Panc1 (cell line): ENCODE measurements at places on chromosomes 3 and 15.
A peak's percentile ranks its signal among the peaks of the same experiment; 100 is the strongest.

- no peak for DNase-seq
Measured at GRCh38 chr3:104596054-104596453, 770.7 kb upstream of the ALCAM start.

GRCh38 chr3:78606756-78607155, 1161.0 kb downstream of the ROBO1 start:
- no peak for DNase-seq

DNA sequence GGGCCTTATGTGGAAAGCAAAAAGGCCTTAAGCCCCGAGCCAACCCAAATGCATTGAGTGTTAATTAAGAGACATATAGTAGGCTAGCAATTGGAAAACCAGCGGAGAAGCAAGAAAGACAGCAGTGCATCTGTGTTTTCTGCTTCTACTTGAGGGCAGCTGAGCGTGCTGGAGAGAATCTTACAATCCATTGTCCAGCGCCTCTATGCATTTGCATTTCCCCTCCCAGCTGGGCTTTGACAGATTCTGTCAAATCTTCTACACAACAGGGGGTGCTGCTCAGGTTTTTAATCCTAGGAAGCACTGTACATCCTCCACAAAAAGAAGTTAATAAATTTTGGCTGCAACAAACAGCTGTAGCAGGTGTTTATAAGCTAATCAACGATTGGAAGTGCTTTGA, 23.9 kb downstream of the SSR3 start:
- DNase-seq: no peak

DNA sequence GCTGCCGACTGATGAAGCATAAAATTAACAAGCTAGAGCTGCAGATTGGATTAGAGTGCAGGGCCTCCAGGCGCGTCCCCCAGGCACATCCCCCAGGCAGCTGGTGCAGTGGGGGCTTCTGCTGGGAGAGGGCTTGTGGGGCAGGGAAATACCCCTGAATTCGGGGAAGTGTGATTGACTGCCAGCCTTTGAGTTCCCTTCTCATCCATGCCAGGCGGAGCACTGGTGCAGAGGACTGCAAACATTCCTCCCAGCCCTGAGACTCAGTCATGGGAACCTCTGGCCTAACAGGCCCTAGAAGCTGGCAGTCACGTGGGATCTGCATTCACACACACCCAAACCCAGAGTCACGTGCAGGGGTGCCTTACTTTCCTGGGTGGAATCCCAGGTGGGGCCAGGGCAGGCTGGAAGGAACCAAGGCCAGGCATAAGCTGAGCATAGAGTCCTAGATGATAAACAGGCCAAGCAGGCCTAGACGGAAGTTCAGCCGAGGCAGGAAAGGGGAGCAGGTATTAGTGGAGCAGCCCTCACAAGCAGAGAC, 46.2 kb upstream of the SEC22A start:
- DNase-seq: no peak

DNA sequence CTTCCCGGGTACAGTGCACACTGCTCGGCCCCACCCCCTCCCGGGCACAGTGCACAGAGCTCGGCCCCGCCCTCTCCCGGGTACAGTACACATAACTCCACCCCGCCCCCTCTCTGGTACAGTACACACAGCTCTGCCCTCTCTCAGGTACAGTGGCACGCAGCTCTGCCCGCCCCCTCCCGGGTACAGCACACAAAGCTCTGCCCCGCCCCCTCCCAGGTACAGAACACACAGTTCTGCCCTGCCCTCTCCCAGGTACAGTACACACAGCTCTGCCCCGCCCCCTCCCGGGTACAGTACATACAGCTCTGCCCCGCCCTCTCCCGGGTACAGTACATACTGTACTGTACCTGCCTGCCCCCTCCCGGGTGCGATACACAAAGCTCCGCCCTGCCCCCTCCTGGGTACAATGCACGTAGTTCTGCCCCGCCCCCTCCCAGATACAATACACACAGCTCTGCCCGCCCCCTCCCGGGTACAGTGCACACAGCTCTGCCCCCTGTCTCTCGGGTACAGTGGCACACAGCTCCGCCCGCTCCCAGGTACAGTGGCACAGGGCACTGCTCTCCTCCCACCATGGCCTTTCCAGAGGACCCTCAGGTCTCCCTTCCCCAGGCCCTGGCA, 16.4 kb upstream of the PRR20G start:
- no peak for DNase-seq

GRCh38 chr15:26260517-26261133, 397.5 kb upstream of the ATP10A start:
- DNase-seq: no peak

DNA sequence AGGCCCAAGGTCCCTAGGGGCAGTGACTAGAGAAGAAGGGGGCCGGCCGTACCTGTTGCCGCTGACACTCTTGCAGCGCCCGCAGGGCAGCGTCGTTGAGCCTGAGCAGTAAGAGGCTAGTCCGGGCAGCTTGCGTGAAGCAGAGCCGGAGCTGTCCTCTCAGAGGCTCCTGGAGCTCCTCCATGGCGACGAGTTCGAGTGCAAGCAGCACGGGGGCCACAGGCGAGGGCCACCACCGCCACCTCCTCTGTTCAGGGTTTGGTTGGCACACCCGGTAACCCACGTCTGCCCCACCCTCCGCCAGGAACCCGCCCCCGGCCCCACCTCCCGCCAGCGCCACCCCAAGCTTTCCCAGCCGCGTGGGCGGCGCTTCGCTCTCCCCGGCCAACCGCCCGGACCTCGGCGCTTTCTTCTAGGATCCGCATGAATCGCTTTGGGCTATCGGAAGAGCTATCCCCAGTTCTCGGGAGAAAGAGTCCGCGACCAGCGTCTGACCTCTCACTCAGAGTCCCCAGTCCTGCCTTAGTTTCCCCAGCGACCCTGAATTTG, at the start of gene ELL3:
TSS of gene ELL3 (minus strand) at position 249 of the 549 bp plus-strand sequence. CDS start at position 184, 65 bp downstream.
- peak; percentile 76 for DNase-seq

DNA sequence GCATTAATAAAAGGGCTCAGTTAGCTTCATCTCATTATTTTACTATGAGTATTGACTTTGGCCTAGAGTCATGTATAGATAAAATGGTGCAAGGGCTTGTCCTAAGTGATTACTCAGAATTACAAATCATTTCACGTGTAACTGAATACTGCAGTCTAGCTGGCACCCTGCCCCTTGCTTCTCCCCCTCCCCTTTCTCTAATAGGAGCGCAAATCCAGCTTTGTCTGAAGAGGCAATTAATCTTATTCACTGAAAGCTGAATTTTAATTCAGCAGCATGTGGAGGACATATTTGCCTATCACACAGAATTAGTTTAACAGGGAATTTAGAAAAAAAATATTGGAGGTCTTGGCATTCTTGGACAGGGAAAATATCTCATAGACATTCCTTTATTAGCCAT, 412.1 kb upstream of the DPH6 start:
- no peak for DNase-seq

DNA sequence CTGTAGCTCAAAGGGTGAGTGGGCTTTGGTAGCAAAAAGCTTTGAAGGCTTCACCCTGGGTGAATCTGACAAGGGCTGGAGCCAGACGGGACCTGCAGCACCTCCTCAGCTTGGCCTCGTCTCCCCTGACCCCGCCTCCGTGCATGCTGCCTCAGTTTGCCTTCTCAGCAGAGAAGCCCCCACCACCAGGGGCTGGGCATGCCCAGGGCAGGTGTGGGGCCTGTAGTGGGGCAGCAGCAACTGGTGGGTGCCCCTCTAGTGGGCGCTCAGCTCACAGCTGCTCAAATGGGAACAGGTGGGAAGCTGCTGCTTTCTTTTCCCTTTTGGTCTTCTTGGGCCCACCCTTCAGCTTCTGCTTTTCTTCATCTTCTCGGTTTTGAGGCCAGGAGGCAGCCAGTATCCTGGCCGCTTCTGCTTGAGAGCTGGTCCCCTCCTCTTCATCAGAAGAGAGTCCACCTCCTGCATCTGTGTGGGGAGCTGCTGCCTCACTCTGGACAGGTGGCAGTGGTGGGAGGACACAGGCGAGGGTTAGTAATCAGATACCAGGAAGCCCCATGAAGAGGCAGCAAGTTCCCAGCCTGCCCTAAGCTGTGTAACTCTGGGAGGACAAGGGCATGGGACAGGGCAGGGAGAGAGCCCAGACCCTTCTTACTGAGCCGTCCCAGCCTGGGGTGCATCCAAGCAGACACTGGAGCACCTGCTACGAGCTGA, 21.0 kb downstream of the TMEM43 start:
- DNase-seq: no peak

GRCh38 chr3:171064461-171064860, 37.9 kb upstream of the SLC2A2 start:
- no peak for DNase-seq

DNA sequence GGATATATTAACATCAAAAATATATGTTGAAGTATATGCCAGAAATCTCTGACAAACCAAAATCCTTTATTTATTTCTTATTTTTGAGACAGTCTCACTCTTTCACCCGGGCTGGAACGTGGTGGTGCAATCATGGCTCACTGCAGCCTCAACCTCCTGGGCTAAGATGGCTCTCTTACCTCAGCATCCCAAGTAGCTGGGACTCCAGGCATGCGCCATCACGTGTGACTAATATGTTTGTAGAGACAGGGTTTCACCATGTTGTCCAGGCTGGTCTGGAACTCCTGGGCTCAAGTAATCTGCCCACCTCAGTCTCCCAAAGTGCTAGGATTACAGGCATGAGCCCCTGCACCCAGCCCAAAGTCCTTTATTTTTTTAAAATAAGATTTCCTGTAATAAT, 11.9 kb downstream of the FAIM start:
- no peak for DNase-seq

- DNase-seq: no peak
Measured at GRCh38 chr15:77526595-77527163, 106.0 kb downstream of the HMG20A start.

- DNase-seq: no peak
Measured at GRCh38 chr15:25778161-25778560, 85.0 kb downstream of the ATP10A start.

DNA sequence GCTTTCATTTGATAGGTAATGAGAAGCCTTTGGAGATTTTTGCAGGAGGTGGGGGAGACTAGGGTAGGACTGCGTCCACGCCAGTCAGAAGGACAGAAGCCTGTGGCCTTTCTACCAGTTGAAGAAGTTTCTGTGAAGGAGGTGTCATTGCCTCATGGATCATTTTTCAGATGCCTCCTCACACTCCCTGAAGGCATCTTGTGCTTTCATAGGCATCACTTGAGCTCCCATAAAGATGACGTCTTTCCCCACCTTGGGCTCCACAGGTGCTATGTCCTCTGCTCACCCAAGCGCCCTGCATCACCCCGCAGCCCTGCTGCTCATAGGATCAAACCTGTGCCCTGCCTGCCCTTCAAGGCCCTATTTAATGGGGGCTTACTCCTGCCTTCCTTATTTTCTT, 7.5 kb upstream of the ITGA11 start:
- no peak for DNase-seq

GRCh38 chr3:23263796-23264195, 60.7 kb downstream of the UBE2E2 start:
- no peak for DNase-seq

DNA sequence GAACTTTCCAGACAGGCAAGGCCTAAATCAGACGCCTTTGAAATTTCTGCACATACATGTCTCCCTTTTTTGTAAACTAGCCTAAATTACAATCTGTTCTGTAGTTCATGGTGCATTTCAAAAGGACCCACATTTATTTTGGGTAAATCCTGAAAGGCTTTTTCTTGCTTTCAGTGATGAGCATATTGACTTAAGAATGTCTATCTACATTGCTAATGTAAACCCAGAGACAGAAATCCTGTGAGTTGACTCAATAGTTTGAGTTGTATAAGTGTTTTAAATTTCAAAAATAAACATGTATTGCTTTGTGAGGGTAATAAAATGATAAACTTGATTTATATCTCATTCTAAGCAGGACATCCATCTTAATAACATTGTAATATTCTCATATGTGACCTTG, 977.0 kb upstream of the NR2F2 start:
- DNase-seq: no peak

- no peak for DNase-seq
Measured at GRCh38 chr15:63979262-63979793, 67.0 kb downstream of the DAPK2 start.

- DNase-seq: no peak
Measured at GRCh38 chr15:57923306-57923705, 142.2 kb downstream of the ALDH1A2 start.

- DNase-seq: no peak
Measured at GRCh38 chr15:43168192-43169107, 16.8 kb upstream of the CCNDBP1 start.

DNA sequence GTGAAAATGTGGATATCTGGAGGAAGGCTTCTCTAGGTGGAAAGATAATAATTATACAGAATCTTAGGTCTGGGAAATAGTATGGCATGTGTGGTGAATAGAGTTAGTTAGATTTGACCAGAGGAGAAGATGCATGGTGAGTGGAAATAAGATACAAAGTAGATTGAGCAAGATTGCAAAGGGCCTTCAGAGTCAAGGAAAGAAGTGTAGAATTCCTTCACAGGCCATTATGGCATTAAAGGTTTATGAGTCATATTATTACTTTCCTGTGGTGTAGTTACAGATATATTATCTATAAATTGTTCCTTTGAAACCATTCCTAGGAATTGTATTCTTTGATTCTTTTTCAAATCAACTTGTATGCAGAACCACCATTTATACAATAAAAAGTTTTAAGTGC, 660.3 kb downstream of the SI start:
- DNase-seq: no peak

DNA sequence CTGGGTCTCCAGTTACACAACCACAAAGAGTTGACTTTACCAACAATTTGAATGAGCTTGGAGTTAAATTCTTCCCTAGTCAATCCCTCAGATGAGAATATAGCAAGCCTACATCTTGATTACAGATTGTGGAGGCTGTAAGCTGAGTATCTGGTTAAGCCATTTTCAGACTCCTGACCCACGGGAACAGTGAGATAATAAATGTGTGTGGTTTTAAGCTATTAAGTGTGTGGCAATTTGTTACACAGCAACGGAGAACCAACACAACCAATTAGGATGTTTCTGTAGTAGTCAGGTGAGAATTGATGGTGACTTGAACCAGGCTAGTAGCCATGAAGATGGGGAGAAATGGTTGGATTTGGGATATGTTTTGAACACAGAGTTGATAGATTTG, 37.7 kb upstream of the SLC4A7 start:
- no peak for DNase-seq

DNA sequence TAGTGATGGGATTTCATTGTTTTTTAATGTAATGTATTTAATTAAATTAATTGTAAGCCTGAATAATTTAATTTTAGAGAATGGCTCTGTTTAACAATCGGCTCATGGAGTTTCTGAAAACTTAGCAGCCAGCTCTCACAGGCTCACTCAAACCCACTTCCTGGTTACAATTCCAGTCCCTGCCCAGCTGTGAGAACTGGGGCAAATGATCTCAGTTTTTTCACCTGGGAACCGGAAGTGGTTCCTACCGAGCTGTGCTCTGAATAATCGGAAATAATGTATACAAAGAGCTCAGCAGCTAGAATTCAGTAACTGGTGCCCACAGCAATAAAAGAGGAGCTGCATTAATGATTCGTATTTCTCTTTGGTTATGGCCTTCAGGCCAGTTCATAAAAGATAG, 244.3 kb upstream of the MCTP2 start:
- DNase-seq: no peak

- DNase-seq: no peak
Measured at GRCh38 chr3:147812186-147812911, 403.2 kb downstream of the ZIC1 start.

GRCh38 chr3:154684021-154684420, 254.0 kb upstream of the GPR149 start:
- DNase-seq: no peak

GRCh38 chr3:170712336-170712735, 126.5 kb upstream of the SLC7A14 start:
- DNase-seq: no peak

- DNase-seq: no peak
Measured at GRCh38 chr3:67529337-67529736, 125.1 kb downstream of the SUCLG2 start.

- DNase-seq: no peak
Measured at GRCh38 chr3:23656821-23657220, 148.9 kb upstream of the UBE2E1 start.
